CD4-positive, alpha-beta T cell (primary cell): ENCODE measurements at places on chromosomes 11 and 22.

GRCh38 chr11:12768726-12769673 is 94.8 kb downstream of the TEAD1 start:
- DNase-seq, result no peak

DNA sequence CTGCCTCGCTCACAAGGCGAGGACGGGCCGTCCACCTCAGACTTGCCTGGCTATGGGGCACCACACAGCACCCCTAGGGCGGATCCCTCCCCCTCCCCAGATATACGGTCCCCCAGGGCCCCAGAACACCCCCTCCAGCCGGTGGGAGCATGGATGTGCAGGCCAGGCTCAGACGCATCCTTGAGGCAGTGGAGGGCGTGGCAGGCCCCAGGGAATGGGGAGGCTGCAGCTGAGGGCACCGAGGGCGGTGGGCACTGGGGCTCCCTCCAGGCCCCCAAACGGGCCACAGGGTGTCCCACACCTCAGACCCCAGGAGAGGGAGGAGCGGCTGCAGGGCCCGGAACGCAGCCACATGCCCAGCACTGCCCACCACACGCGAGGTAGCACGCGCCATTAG is 12.1 kb downstream of the TTLL8 start:
- DNase-seq, result no peak

DNA sequence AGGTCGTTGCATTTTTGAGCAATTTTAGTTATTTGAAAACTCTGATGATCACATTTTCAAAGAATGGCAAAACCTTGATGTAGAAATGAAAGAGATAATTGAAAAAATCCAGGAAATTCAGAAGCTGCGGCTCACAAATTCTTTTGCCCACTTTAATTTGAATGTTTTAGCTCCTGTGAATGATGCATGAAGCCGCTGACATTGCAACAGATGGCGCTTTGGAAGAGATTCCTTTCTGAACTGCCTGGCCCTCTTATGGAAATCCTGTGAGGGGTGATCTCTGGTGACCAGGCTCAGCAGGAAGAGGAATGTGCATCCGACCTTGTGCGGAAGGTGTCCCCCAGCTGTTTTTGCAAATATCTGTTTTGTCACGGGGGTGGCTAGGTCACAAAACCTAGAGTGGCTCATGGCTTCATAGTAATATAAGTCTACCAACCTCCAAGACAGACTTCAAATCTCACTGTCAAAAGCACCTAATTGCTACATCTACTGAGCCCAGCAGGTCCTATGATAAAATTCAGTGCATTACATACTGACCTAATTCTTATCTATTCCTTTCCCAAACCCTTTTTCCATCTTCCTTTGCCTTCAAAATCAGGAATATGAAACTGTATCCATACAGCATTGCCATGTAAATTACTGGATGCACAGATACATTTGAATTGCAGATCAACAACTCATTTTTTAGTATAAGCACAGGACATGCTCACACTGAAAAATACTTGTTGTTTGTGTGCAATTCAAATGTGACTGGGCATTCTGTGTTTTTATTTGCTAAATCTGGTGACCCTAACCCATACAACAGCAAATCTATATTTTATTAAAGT is 412.7 kb downstream of the ETS1 start:
- DNase-seq, result no peak

DNA sequence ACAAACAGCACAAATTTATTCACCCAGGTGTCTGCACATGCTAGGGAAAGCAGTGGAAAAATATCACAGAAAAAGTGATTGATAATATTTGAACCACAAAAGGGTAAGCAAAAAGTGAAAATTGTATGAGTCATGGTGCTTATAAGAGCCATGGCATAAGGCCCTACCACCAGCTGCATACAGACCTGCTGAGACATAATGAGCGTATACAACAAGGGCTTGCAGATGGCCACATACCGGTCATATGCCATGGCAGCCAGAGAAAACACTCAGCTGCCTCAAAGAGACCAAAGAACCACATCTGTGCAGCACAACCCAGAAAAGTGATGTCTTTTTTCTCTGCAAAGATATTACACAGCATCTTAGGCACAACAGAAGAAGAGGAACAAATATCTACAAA is 71.4 kb upstream of the OR9G4 start:
- DNase-seq, result no peak

DNA sequence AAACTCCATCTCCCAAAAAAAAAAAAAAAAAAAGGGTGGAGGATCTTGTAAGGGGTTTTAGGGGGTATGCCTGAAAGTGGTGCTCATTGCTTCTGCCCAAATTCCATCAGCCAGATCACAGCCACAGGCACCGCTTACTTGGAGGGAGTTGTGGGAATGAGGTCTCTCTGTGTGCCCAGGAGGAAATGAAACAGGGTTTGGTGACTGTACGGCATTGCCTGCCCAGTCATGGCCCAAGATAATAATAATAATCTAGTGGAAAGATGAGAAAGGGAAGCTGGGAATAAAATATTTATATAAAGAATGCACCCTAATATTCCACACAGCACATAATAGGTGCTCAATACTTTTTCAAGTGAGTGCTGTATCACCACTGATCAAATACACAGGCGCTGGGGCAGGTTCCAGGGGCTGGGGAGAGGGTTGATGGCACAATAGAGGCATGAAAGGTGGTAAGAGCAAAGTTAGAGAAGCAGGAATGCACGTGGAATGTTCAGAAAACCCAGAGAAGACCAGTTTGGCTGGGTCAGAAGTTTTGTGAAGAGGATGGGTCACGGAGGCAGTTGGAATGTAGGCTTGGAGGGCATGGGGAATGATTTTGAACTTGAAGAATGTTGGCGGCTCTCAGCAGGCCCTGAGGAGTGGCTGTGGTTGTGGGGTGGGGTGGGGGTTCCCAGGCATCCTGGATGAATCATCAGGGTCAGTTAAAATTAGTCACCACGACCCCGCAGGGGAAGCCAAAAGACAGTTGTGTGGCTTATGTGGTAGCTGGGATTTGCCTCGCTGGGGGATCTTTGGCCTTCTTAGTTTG is 12.5 kb upstream of the MB start:
- no peak for DNase-seq

- no peak for DNase-seq
Measured at GRCh38 chr11:134837887-134838232, 425.8 kb upstream of the B3GAT1 start.

GRCh38 chr22:22407061-22407460 is 101.5 kb downstream of the ZNF280B start:
- no peak for DNase-seq

DNA sequence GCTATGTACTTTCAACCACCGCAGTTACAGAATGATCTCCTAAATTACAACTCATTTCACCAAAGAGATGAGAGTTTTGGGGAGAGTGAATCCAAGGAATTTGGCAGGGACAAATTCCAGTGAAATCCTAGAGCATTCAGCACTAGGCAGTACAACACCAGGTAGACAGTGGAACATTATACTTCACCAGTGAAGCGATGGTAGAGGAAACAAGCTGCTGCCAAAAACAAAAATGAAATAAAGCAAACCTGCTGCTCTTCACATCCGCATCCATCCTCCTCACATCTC is 16.9 kb downstream of the SMCO4 start:
- DNase-seq, result no peak

- DNase-seq, result no peak
Measured at GRCh38 chr11:8309862-8310261, 46.2 kb upstream of the LMO1 start.

DNA sequence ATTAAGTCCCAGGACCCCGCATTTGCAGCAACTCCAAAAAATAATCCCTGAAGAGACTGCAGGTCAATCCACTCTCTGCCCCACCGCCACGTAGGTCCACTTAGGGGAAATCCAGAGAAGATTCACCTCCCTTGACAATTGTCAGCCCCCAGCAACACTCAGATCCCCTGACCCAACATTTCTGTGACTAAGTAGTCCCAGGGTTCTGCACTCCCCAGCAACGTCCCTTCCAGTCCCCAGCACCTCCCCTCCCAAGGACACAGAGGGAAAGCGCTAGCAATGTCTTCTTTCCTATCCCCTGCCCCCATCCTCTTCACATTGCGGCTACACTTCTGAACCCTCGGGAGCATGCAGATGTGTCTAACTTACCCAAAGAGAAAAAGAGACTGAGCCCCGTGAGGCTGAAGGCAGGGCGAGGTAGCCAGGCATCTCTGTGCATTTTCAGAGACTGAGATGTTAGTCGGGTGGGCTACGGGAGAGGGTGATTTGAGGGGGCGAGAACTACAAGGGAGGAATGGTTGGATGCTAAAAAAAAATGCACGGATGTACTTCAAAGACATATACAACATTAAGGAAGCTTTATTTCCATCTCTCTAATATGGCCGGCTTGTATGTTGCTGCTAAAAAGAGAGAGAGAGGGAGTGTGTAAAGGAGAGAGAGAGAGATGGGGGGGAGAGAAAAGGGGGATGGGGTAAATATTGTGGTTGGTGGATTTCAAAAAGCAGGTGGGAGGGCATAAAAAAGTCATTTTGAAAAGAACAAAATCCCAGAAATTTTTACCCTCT is at the start of gene SCN2B:
Gene SCN2B (minus strand): TSS at position 647 of the 785 bp plus-strand sequence. CDS start 208 bp downstream, at position 439.
- no peak for DNase-seq

DNA sequence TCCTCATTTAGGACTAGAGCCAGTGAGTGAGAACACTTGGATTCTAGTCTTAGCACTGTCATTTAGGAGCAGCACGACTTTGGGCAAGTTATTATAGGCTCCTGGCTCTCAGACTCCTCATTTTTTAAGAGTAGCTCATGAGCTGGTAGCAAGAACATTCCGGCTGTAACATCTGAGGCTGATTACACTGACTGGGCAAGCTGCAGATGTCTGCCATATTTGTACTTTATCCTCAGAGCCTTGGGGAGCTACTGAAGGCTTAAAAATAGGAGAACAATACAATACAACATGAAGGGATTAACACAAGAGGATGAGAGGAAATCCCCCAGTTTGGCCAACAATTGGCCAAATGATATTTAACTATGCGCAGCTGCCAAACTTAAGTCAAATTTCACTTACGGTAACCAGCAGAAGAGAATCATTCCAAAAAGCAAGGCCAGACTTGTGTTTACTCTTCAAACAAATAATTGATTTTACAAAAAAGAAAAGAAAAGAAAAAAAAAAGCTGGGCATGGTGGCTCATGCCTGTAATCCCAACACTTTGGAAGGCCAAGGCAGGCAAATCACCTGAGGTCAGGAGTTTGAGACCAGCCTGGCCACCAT is 113.1 kb upstream of the ARHGAP42 start:
- DNase-seq, result no peak

DNA sequence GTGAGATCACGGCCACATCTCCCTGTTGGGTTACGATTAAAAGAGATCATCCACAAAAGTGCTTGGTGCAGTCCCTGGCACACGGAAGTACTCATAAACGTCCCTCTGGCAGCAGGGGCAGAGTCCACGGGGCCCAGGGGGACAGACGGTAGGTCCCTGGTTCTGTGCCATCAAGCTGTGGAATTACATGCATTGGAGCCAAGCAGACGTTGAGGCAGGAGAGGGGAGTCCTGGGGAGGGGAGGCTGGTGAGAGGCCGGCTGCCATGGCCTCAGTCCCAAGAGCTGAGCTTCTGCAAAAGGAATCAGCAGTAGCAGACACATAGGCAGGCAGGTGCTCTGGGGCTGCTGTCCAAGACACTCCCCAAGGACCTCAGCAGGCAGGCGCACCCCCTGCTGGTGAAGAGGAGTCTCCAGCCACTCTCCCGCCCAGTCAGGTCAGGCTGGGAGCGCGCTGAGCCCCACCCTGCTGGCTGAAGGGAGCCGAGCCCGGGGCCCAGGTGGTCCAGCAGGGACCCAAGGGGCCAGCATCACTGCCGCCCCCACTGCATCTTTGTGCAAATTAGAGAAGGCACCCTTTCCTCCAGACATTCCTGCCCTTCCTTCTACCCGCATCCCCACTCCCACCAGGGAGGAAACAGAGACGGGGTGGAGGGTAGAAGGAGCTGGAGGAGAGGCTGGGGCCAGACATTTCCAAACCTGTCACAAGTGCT is 7.6 kb upstream of the KCTD17 start:
- DNase-seq, result peak; percentile 17

GRCh38 chr22:38239101-38239761 is 33.6 kb downstream of the TMEM184B start:
- DNase-seq, result no peak

DNA sequence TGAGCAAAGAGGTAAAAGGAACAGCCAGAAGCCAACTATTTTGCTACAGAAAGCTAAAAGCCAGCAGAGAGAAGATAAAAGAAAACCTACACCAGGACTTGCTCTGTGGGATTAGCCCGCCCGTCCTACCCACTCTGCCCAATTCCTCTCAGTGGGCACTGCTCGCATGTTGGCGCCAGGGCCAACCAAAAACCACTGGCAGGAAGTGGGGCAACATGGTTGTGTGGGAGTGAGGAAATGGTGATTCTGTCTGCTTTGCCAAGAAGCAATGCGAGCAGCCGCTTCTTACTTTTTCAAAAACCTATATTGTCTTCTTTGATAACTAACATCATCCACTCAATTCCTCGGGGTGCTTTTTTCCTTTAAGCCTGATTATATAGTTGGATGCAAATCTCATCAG is 14.2 kb upstream of the APOA1 start:
- peak; percentile 50 for DNase-seq

DNA sequence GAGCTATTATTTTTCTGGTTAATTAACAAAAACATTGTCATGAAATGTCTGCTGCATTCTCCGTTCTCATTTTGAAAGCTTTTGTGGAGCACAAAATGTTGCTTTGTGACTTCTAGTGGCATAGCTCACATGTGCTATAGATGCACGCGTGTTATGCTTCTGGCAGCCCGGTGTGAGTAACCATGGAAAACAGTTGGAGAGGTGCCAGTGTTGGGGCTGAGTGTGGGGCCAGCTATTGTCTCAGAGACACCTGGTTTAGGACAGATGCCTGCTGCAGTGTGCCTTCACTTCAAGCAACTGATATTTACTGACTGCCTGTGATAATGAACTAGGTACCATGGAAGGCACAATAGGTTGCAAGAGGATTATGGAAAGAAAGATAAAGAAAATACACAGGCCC is 760.6 kb downstream of the NTM start:
- no peak for DNase-seq

DNA sequence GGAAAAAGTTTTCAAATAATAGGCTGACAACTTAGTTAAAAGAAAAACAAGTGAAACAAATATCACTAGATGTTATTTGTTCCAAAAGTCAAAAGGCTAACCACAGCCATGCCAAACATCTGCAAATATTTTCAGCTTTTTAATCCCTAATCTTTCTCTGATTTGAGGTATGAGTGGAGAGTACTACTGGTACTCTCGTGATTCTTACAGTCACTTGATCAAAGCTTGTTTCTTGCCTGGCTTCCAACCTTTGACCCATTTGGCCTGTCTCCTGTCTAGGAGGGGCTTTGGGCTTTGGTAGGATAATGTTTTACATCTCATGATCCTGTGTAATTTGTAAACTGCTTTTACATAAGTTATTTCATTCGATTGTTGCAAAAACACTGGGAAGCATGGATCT is 301.8 kb upstream of the SORL1-AS1 start:
- DNase-seq, result no peak

- DNase-seq, result no peak
Measured at GRCh38 chr22:17065433-17065832, 19.4 kb upstream of the IL17RA start.

- no peak for DNase-seq
Measured at GRCh38 chr11:42646959-42647358, 664.8 kb upstream of the API5 start.
